ENCODE measurements at places on chromosomes 2 and 18.

GRCh38 chr2:187002242-187002641 lies 153.3 kb upstream of the ZSWIM2 start:
- DNase-seq: no peak

GRCh38 chr2:202883987-202884675 lies 12.6 kb upstream of the ICA1L start:
- no peak for DNase-seq

- no peak for DNase-seq
Measured at GRCh38 chr2:29455200-29455860, 340.1 kb downstream of the CLIP4 start.

GRCh38 chr2:169005994-169006393 lies 25.1 kb downstream of the ABCB11 start:
- DNase-seq: no peak

DNA sequence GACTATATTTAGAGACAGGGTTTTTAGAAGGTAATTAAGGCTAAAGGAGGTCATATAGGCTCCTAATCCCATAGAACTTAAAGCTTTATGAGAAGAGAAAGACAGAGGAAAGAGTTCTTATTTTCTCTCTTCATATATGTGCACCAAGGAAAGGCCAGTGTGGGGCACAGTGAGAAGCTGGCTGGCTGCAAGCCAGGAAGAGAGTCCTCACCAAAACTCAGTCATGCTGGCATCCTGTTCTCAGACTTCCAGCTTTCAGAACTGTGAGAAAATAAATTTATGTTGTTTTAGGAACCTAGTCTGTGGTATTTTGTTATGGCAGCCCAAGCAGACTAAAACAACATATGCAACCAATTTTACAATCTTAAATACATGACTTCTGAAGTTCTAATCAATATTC lies 31.5 kb upstream of the ATIC start:
- no peak for DNase-seq

- no peak for DNase-seq
Measured at GRCh38 chr18:38933910-38934510, 1368.4 kb upstream of the CELF4 start.

DNA sequence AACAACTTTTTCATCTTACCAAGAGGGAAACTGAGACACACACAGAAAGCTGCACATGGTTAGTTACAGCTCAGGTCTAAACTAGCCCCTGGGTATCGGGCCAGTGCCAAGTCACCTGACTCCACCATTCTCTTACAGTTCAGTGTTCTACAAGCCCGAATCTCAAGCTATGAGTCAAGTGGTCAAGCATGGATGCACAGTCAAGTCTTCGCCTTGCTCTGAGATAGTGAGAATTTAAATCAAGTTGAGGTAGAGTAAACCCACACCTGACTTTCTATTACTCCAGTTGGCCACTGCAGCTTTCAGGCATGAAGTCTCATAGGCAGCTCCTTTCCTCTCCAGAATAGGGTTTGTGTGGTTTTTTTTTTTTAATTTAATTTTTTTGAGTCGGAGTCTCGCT lies 34.5 kb upstream of the ARL5A start:
- DNase-seq: no peak

DNA sequence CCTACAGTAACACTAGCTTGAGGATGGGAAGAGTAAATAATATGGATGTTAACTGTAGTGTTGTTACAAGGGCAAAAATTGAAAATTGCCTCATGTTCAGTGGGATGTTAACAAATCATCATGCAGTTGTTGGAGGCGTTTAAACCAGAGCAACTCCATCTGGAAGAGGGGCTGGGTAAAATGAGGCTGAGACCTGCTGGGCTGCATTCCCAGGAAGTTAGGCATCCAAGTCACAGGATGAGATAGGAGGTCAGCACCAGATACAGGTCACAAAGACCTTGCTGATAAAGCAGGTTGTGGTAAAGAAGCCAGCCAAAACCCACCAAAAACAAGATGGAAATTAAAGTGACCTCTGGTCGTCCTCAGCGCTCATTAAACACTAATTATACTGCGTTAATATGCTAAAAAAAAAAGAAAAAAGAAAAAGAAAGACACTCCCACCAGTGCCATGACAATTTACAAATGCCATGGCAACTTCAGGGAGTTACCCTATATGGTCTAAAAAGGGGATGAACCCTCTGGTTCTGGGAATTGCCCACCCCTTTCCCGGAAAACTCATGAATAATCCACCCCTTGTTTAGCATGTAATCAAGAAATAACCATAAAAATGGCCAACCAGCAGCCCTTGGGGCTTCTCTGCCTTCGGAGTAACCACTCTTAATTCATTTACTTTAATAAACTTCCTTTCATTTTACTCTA lies 101.4 kb downstream of the MYO5B start:
- DNase-seq: no peak

- no peak for DNase-seq
Measured at GRCh38 chr2:25639131-25639530, 34.2 kb downstream of the DTNB start.
